ENCODE measurements at places on chromosomes 16 and 17.

DNA sequence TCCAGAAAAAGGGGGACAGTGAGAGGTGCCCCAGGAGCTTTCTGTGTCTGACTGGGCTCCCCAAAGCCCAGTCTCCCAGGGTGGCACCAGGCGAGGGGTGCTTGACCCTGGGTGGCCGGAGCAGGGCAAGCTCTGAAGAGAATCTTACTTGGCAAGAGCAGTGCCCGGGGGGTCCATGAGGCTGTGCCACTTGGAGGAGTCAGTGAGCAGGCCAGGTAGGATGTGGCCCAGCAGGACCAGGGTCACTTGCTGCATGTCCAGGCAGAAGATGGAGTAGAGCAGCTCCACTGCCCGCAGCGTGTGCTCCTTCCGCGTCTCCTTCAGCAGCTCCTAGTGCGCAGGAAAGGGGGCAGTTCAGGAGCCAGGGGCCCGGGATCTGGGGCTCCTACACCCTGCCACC lies 7.3 kb downstream of the CSF3 start:
- no peak for DNase-seq

DNA sequence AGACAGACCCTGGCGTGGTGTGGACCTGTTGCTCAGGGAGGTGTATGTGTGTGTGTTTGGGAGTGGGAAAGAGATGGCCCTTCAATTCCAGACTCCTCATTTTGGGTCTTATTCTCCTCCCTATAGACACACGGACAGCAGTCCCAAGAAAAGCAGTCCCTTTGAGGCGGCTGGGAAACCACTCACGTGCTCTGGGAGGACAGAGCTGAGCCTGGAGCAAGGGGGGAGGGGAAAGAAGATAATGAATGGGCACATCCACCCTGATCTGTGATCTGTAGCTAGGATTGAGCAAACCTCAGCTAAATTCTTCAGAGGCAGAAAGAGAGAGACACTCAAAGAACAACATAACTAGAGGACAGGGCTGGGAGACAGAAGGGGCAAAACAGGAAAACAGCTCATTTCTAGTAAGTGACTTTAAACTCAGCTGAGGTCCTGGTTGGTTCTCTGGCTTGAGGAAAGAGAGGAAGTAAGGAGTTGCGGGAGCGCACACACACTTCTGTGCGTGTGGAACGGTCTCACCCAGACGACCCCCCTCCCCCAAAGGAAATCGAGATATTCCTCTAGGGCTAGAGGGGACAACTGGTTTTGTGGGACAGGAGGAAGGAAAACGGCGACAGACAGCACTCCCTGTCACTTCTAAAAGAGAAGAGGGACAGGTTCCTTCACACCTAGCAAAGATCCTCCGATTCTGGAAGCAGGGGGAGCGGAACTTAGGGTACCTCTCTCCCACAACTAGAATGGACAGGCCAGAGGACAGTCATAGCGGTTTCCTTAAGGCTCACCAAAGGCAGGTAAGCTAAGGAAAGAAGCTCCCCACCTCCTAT lies 658 bp downstream of the RAB5C start:
- DNase-seq: no peak

DNA sequence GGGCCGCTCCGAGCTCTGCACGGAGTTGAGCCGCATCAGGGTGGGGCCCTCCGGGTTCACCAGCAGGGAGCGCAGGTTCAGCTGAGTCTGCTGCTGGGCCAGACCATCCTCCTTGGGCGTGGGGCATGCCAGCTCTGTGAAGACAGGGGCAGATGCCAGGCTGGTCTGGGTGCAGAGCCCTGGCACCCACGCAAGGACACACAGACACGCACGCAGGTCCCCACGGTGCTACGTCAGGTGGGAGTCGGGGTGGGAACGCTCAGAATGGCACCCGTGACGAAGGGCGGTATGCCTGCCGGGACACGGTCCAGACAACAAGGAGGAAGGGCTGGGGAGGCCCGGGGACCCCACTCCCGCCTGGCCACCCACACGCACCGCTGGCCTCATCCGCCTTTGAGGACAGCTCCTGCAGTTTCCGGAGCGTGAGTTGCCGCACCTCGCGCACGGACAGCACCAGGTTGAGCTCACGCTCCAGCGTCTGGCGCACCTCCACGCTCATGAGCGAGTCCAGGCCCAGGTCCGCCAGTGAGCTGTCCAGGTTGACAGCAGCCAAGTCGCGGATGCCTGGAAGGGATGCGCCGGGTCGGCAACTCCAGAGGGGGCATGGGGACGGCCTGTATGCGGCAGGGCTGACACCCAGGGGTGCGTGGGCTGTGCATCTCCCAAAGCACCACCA lies 15.3 kb upstream of the DUS1L start:
- DNase-seq: no peak

DNA sequence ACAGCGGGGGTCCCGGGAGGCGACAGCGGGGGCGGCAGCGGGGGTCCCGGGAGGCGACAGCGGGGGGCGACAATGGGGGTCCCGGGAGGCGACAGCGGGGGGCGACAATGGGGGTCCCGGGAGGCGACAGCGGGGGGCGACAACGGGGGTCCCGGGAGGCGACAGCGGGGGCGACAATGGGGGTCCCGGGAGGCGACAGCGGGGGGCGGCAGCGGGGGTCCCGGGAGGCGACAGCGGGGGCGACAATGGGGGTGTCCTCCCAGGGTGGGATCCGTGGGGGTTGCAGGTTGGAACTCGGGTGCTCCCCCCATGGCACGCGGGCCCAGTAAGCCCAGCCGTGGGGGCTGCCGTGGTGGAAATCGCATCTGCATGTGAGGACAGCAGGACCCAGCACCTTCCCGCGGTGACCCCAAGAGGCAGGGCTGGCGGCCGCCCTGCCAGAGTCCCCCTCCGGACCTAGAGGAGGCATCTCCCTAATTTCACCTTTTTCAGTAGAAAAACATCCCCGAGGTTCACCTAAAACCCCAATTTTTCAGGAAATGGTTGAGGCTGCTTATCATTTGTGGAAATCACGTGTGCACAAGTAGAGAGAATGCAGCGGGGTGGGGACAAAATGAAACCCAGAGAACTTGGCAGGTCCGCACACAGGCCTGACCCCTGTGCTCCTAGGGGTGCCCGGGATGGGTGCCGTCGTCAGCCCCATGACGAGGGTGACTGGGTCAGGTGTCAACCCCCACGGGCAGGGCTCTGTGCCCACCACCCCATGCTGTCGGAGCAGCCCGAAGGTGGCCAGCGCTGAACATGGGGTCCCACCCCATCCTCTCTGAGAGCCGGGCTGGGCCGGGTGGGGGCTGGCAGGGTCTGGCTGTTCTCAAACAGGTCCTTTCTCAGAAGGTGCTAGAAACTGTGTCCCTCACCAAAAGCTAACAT lies 10.5 kb upstream of the METRNL start:
- no peak for DNase-seq

GRCh38 chr17:2137342-2138098 lies 82.6 kb downstream of the HIC1 start:
- no peak for DNase-seq

GRCh38 chr17:17137731-17138585 lies 68.2 kb downstream of the PLD6 start:
- DNase-seq: no peak

GRCh38 chr17:40362696-40363110 lies 1.8 kb downstream of the GJD3 start:
- DNase-seq: peak; percentile 77

DNA sequence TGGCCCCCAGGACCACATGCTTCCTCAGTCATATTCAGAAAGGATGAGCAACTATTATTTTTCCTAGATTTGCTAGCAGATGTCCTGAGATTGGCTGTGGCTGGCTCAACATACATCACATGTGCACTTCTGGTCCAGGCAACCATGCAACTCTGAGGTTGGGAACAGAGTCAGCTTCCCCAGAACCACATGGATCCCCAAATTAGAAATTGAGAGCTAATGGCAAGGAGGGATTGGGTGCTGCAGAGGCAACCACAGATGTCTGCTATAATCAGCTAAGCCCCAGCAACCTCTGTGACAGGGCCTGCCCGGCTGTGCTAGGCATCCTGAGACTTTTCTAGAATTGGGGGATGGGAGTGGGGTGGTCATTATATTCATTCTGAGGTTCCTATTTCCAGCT lies 33.8 kb upstream of the CLEC18A start:
- no peak for DNase-seq

DNA sequence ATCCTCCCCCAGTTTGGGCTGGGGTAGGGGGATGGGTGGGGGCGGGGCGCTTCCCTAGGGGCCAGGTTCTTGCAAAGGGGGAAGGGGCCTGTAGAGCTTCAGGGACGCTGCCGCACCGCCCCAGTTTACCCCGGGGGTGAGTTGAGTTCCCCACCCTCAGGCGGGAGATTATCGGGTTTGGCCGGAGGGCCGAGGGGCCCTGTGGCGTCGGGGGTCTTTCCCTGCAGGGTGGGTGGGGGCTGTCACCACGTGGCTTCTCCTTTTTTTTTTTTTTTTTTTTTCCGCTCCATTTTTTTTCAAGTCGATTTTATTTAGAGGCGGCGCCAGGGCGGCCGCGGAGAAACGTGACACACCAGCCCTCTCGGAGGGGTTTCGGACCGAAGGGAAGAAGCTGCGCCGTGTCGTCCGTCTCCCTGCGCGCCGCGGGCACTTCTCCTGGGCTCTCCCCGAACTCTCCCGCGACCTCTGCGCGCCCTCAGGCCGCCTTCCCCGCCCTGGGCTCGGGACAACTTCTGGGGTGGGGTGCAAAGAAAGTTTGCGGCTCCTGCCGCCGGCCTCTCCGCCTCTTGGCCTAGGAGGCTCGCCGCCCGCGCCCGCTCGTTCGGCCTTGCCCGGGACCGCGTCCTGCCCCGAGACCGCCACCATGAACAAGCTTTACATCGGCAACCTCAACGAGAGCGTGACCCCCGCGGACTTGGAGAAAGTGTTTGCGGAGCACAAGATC lies at the start of gene IGF2BP1:
TSS of gene IGF2BP1 (plus strand) at position 283 of the 724 bp plus-strand sequence. CDS start at position 644, 361 bp downstream.
- no peak for DNase-seq

DNA sequence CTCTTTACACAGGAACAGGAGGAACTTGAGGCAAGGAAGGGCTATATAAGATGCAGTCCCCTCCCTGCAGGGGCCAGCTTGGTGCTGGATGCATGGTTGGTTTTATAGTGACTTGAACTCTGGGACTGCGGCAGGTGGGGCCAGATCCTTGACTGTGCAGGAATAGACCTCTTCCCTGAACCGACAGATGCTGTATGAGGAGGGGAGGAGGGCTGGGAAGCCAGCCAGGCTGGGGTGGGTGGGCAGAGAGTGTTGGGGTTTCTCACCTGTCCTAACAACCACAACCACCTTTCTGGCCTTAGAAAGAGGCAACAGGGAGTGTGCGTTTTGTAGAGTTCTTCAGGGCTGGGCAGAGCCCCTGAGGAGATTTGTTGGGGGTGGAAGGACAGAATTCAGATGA lies 798.1 kb downstream of the KCNJ18 start:
- no peak for DNase-seq

DNA sequence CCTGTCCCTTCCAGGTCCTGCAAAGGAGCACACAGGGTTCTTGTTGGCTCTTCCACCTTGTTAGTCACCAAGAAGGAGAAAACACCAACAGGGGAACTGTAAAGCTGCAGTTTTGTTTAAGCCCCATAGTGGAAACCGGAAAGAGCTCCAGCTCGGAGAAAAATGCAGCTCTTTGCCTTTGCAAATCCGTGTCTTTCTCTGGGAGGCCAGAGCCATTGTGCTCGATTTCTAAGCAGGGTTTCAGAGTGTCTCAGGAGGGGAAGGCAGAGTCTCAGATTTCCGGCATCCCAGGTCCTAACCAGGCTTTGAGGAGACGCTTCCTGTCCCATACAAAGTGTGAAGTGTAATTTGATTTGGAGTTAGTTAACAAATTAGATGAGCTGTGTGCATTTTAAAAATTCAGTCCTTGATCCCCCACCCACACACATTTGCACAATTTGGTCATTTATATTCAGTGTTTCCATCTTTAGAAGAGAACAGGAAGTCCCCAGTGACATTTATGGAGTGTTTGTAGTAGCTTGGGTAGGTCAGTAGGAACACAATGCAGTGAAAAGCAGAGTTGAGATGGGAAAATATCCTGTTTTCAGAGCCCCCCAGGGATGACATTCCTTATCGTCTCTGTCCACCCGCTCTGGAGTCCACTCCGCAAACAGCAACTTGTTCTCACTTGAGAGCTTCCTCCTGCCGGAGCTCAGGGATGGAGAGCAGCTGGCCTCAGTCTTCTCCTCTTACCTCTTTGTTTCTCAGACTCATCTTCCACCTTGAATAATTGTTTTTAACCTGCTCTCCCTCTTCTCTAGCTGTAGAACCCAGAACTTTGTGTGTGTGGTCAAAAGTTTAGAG lies 331.9 kb downstream of the SEC14L1 start:
- no peak for DNase-seq

DNA sequence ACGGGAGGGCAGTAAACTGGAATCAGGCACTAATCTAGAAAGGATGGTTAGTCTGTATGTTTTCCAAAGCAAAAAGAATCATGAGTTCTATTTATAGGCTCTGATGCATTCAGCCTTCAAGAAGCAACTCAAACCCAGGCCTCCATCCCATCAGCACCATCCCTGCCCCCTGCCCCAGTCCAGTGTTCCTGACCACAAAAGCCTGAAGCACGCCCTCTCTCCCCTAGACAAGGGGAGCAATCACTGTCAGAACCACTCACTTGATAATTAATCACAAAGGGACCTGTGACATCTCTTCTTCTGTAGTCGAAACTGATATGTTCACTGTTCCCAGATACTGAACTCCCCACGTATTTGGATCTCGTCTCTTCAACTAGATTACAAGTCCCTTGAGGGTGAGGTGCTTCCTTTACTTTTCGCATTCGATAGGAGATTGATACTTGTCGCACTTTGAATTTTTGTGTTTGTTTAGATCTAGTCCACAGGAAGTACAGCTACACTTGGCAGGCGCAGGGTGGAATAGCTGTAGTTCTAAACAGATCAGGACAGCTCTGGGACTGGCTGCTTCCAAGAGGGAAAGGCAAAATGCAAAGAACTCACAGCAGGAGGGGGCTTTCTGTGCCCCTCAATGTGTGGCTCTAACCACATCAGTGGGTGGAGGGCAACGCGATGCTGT lies 36.4 kb upstream of the CCDC182 start:
- no peak for DNase-seq

GRCh38 chr17:82234211-82235055 lies 5.6 kb downstream of the SLC16A3 start:
- DNase-seq: no peak

GRCh38 chr16:2971134-2971984 lies 2.2 kb downstream of the PAQR4 start:
- no peak for DNase-seq

GRCh38 chr16:84475643-84476240 lies 28.7 kb downstream of the MEAK7 start:
- no peak for DNase-seq

GRCh38 chr16:87351320-87351698 lies 32.3 kb downstream of the FBXO31 start:
- DNase-seq: no peak

DNA sequence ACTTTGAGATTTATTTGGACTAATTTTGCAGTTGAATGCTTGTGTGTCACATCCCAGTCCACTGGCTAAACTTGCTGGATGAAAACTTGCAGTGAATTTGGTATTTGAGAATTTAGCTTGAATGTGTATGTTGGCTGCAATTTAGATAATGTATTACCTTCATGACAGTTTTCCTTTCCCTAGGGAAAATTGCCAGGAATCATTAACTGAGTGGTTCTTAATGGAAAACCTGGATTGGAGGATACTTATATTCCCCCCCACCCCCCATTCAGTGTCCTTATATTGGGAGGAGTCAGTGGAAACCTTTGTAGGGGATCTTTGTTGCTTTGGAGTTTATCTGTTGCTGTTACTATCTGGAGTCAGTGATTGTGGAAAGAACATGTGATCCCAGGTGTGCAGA lies 67.6 kb downstream of the KPNA2 start:
- DNase-seq: no peak

GRCh38 chr16:84266451-84266850 lies 26.6 kb upstream of the KCNG4 start:
- no peak for DNase-seq
